ENCODE measurements at places on chromosomes 2 and 18. TPM values are rescaled to one million over a fixed set of nuclear protein-coding genes. Genes with fewer than 3 reads are reported as not detected.

GRCh38 chr18:78107363-78107762 is 857.7 kb downstream of the GALR1 start:
- no peaks in the 10 kb centered on the region for H3K36me3 ChIP-seq
- H3K27ac ChIP-seq = no peak overlapping the region
- no peak for DNase-seq
- no peaks in the 10 kb centered on the region for H3K4me1 ChIP-seq

GRCh38 chr2:15750433-15750814 is 158.8 kb downstream of the DDX1 start:
- no peak overlapping the region for H3K27ac ChIP-seq
- H3K36me3 ChIP-seq = no peaks in the 10 kb centered on the region
- no peak for DNase-seq
- no peak overlapping the region for H3K4me3 ChIP-seq
- no peaks in the 10 kb centered on the region for H3K27me3 ChIP-seq

DNA sequence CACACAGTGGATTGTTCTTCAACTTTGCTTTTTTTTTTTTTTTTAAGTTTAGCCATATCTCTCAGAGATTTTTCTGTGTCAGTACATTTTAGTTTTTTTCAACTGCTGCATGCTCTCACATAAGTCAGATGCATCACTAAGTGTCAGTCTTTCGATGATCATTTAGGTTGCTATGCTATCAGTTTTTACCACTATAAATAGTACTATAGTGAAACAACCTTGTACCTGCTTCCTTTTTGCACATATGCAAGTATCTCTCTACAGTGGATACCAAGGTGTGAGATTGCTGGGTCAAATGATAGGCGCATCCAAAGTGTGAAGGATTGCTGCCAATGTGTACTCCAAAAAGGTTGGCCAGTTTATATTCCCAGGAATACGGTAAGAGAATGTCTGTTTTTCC is 33.5 kb upstream of the MAP4K3 start:
- no peak for DNase-seq
- no peak overlapping the region for H3K4me3 ChIP-seq
- no peaks in the 10 kb centered on the region for H3K27me3 ChIP-seq
- H3K27ac ChIP-seq = no peak overlapping the region

The EHBP1 gene
- polyA plus RNA-seq = 59.2 TPM

The KCNF1 gene
- polyA plus RNA-seq = 16.5 TPM

The RAD51AP2 gene
- 0.74 TPM for polyA plus RNA-seq

DNA sequence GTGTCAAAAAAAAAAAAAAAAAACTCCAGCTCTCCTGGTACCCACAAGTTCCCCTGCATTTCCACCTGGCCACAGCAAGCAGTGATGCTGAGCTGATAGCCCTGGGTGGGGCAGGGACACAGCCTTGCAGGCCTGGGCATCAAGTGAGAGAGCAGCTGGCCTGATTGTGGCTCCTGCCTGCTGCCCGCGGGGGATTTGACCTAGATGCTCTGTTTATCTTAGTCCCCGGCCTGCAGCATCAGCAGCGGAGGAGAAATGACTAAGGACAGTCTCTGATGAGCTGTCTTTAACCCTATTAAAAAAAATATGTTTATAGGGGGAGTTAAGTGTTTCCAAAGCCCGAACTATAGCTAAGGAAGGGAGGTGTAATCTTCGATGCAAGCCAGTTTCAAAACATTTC is 102.6 kb downstream of the MTCL1 start:
- H3K27me3 ChIP-seq = no peaks in the 10 kb centered on the region
- no peak overlapping the region for H3K4me3 ChIP-seq
- no peak for DNase-seq
- peaks cover 21% of the 10 kb centered on the region for H3K36me3 ChIP-seq
- H3K4me1 ChIP-seq = no peaks in the 10 kb centered on the region

The GPR45 gene
- polyA plus RNA-seq = 3.6 TPM

The ABCG5 gene
- 0.38 TPM for polyA plus RNA-seq

GRCh38 chr2:165431014-165431413 is 38.5 kb upstream of the CSRNP3 start:
- H3K27ac ChIP-seq = no peak overlapping the region
- DNase-seq = no peak
- H3K36me3 ChIP-seq = no peaks in the 10 kb centered on the region
- no peaks in the 10 kb centered on the region for H3K4me1 ChIP-seq
- H3K4me3 ChIP-seq = no peak overlapping the region

Measured in spinal cord (tissue), 10 donors.